ENCODE measurements at places on chromosomes 11 and 22.

- DNase-seq: no peak
These were observed 101.6 kb upstream of the AKIP1 start for GRCh38 chr11:8809241-8809938.

- peak; percentile 66 for DNase-seq
These were observed 2.9 kb upstream of the ARFGAP2 start for GRCh38 chr11:47179655-47179991.

- DNase-seq: no peak
These were observed 42.2 kb upstream of the GCAT start for GRCh38 chr22:37765498-37765897.

- DNase-seq: no peak
These were observed 965 bp downstream of the TCN2 start for GRCh38 chr22:30607939-30608338.

- no peak for DNase-seq
These were observed 33.2 kb upstream of the PAX6 start for GRCh38 chr11:31844351-31844750.

Measured in HEK293T (cell line).